Activated CD8-positive, alpha-beta memory T cell treated with anti-CD3 and anti-CD28 coated beads for 1 hour (primary cell): ENCODE measurements at places on chromosomes 4 and X.

DNA sequence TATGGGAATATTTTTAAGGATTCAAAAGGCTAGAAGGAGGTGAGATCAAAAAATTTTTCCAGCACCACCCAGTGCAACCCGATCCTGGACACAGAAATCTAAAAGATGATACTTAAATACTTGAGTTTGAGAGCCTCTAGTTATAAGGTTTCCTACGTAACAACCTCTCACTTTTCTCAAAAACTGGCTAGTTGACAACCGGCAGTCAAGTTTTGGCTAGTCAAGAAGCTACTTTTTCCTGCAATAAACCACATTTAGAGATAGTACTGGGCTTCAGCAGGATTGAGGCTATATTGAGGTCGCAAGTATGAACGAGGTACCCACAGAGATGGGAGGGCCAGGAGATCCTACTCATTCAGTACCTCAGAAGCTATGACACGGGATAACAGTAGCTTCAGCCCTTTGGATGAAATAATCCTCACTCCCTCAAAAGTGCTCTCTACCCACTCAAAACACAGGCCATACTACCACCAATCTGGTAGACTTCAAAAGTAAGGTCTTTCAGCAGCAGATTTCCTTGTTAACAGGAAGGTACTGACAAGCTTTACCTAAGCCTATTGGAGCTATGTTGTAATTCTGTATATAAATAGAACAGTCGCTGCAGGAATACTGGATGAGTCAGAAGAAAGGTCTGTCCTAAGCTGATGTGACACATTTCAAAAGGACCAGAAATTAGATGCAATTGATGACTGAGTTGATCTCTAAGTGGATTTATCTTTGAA lies 1.5 kb upstream of the TSPAN5 start:
- DNase-seq = no peak

DNA sequence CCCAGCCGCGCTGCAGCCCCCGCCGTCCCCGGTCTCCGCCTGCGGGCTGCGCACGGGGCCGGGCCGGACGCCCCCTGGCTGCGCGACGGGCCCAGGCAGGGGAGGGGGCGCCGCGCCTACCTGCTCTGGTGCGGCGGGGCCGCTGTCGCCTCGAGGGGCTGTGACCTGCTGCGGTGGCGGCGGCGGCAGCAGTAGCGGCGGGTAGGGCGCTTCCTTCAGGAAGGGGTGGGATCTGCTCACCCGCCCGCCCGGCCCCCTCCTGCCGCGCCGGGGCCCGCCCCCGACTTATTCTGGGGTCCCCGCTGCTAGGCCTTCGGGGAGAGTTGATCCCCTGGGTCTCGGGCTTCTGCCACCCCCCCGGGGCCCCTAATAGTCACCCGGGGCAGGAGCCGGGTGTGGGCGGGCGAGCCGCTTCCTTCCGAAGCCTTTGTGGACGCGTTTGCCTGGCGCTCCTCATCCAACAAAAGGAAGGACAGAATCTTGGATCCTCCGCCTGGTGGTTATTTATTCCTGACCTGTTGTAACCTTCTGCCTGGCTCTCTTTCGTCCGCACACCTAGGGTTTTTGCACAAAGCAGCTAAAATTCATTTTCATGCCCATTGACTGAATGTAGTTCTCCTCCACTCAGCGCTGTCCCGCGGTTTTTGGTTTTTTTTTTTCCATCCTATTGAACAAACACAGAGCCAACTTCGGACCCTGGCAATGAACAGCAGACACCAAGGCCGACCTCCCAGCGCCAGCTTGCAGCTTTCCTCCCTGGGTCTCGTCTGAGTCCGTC lies at the start of gene TMEM150C:
TMEM150C (minus strand) TSS at position 203 of the 778 bp plus-strand sequence. CDS start 57,331 bp downstream, outside the sequence.
- DNase-seq = no peak

- no peak for DNase-seq
These were observed 85.8 kb downstream of the ARHGAP6 start for GRCh38 chrX:11579636-11580600.

DNA sequence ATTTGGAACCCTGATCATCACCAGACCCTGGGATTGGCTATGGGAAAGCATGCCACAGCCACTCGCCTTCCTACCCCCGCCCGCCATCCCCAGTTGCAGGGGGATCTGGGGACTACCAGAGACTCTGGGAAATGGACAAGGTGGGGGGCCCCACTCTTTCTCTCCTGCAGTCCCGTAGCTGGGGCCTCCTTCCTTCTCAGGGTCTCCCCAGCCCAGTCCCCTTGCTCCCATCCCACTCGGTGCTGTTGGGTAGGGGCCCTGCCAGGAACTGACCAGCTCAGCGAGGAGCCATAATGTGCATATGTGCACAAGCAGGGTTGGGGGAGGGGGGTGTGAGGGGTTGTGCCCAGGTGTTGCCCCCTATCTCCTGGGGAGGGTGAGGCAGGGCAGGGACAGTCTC lies 3.4 kb upstream of the USP11 start:
- no peak for DNase-seq

DNA sequence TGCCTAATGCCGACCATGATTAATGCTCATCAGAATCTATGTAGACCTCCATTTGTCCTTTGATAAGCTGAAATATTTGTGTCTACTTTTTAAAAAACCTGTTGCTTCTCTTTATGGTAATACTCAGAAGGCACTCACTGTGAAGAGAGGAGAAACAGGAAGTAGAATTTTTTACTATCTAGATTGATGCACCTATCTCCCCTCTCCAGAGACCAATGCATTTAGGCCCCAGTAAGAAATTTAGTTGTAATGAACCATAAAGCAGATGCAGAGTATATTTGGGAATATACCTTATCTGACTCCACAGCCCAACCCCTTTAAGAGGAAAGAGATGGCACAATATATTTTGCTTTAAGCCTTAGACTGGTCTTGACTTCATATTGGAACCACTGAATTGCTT lies 11.1 kb downstream of the TBL1X start:
- DNase-seq = no peak

- DNase-seq = no peak
These were observed 37.3 kb downstream of the SLIT2 start for GRCh38 chr4:20288846-20289512.

- DNase-seq = no peak
These were observed 260.5 kb downstream of the DKK2 start for GRCh38 chr4:106775636-106776035.

DNA sequence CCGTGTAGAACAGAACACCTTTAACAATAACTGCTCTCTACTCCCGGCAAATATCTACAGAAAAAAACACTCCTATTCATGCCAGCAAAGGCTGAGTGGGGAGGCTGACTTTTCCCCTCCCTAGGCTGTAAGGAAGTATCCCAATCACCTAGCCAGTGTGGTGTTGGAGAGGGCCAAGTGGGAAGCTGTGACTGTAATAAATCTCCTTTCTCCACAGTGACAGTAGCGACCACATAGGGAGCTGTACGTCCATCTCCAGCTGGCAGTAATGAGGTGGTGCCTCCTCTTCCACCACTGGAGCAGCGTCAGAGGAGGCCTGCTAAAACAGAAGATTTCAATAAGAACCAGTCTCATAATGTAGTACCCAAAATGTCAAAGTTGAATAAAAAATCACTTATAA lies 47.9 kb upstream of the PLAC1 start:
- no peak for DNase-seq

GRCh38 chrX:41889317-41890025 lies 33.9 kb downstream of the CASK start:
- no peak for DNase-seq

DNA sequence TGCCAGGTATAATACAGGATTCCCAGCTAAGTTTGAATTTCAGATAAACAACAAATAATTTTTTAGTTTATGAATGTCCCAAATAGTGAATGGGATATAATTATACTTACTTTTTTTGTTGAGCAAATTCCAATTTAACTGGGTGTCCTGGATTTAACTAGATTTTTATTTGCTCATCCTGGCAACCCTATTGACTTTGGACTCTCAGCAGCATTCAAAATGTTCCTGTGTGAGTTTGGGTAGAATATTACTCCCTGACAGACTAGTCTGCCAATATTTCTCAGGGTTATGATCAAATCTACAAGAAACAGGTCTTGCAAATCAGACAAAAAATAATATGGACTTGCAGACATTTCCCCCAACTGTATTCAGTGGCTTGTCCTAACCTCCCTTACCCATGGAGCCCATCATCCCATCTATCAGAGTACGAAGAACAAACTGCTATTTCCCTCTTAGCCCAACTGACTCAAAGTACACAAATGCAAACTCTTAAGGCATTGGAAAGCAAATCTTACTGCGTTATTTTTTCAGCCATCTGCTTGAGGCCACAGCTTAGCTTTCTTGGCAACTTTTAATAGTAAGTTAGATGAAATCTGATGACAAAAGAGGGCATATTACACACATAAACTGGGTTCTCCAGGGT lies 20.7 kb downstream of the SETD7 start:
- DNase-seq = no peak

GRCh38 chrX:63929608-63930007 lies 144.6 kb upstream of the ARHGEF9 start:
- DNase-seq = no peak

GRCh38 chr4:79442422-79442821 lies 34.4 kb upstream of the GK2 start:
- no peak for DNase-seq

- no peak for DNase-seq
These were observed 81.1 kb upstream of the NEIL3 start for GRCh38 chr4:177228599-177228998.

DNA sequence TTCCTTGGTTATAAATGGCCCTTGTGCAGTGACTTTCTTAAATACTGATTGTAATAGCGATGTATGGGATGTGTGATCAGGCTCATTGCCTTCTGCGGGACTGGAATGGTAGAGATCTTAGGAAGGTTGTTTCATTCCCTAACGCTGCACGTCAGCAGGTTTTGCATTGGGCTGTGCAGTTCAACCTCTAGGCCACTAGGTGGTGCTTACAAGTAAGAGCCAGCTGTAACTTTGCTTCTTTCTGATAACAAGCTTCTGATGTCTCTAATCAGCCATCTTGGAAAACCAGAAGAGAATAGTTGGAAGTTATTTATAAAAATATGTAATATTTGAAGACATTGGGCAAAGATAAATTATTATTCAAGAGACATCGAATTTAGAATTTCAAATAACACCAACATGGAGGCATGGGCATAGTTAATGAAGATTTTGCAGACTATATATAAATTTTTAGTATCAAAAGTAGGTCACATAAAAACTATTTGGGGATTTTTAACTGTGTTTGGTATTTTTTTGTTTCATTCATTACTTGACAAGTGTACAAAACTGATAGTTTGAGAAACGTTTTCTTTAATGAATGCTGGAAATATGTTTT lies 339.7 kb upstream of the PCDH7 start:
- DNase-seq = no peak

DNA sequence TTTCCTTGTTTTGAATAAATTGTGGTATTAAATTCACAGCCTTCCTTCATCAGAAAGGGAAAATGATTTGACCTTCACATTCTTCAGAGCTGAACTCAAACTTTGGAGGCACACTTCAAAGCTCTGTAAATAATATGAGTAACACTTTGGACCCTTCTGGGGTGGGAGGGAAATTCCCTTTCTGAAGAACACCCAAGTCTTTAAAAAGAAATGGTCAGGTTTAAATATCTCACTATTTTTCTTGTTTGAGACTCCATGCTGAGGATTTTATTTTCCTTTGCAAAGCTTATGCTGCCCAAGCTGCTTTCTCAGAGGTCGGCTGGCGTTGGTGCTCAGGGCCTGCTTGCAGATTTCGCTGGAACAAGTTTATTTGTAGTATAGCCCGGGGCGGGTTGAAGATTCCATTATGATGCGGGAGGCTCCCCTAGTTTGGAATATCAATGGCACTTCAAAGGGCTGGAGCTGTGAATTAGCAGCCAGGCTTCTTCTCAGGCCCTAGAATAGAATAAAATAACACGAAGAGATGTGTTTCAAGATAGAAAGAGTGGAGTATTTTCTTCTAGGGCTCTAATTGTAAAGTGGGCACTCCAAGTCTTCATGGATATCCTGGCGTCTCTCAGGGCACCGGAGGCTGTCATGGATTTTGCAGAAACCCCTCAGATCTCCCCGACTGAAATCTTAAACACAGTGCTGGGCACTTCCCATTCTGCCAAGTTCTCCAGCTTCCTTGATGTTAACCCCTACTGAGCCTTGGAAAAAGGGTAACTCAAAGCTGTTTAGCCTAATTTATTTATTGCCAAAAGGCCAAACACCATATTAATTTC lies 315.6 kb downstream of the GPAT3 start:
- no peak for DNase-seq

GRCh38 chr4:47566969-47567368 lies 81.9 kb downstream of the ATP10D start:
- DNase-seq = no peak

DNA sequence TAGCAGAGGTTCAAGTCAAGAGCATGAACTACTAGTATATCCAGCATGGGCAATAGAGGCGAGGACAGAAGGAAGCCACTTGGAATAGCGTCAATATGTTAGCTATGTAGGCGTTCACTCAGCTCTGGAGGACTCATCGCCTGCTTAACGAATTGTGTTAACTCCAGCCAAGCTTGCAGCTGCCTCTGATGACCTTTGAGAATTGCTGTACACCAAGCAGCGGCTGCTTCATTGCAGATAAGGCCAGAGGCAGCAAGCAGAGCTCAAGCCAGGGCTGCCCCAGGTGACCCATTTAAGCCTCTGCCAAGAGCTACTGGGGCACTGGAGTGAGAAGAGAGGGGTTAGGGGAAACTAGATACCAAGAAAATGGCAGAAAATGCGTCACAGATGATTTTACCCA lies 160.2 kb upstream of the IGFBP7 start:
- no peak for DNase-seq

DNA sequence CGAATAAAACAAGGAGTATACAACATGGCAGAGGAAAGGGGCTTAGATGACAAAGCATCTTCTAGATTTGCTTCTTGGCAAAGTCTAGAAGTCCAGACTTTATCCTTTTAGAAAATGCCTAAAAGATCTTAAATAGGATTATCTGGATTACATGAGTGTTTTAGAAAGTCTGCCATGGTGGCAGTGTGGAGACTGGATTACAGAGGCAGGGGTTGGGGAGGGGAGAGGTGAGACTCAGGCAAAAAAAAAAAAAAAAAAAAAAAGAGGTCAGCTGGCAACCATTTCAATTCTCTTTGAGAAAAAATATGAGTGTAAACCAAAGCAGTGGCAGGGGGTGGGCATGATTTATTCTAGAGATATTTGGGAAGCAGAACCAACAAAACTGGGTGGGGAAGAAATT lies 17.4 kb downstream of the ZNF827 start:
- no peak for DNase-seq

- DNase-seq = no peak
These were observed 28.7 kb downstream of the IL13RA1 start for GRCh38 chrX:118756101-118756500.

GRCh38 chr4:156528216-156528615 lies 443.4 kb downstream of the PDGFC start:
- no peak for DNase-seq

DNA sequence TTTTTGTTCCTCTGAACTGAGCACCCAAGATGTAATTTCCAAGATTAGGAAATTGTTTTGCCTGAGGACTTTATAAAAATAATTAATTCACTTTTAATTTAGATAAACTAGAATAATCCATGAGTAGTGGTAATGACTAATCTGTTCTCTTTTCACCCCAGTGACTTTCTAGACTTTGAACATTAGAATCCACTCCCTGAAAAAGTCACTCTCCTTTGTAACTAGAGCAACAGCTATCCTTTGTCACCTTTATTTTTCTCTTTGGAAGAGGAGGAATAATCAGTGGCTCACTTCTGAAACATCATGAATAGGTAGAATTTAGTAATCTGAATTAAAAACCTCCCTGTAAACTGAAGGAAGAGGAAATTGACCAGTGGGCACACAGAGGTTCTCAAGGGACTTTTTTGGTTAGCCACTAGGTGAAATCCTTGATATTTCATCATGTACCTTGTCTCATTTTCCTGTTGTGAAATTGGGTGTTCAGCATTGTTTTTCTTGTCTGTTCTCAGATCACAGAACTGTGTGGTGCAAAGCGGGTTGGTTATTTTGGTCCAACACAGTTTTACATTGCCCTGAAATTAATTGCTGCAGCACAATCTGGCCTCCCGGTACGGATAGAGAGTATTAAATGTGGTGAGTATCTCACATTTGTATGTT lies 59.4 kb downstream of the REPS2 start:
- no peak for DNase-seq
